H1 (cell line): ENCODE measurements at places on chromosomes 1 and 21.
A peak's percentile ranks its signal among the peaks of the same experiment; 100 is the strongest.

DNA sequence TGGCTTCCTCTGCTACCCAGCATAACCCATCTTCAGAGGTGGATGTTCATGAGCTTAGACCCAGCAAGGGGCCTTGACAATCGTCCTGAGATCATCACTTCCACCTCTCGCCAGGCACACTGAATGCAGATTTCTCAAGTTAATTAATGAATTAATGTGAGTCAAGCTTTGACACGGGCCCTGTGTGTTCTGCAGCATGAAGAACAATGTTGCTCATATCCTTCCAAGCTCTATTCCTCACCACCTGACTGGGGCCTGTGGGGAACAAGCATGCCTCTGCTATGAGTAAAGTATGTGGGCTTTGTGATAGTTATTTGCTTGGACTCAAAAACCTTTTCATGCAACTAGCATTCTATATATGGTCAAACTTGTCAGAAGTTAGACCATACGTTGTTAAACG lies 122.0 kb downstream of the SEC16B start:
- H3K4me3 ChIP-seq: no peak overlapping the region
- H3K36me3 ChIP-seq: no peaks in the 10 kb centered on the region
- H3K27ac ChIP-seq: no peak overlapping the region
- H3K4me1 ChIP-seq: no peaks in the 10 kb centered on the region

DNA sequence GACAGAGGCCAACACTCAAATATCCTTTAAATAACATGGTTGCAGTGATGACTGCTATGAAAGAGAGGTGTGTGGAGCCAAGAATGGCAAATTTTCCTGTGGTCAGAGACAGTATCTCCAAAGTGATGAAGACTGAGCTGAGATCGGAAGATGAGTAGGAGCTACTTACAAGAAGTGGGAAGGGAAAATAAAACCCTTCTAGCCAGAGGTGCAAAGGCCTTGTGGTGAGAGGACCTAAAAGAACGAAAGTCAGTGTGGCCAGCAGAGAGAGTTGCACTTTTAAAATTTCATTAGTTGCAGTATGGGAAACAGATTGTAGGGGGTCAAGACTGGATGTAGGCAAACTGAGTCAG lies 17.8 kb downstream of the SLAMF7 start:
- H3K36me3 ChIP-seq: no peaks in the 10 kb centered on the region
- no peaks in the 10 kb centered on the region for H3K4me1 ChIP-seq
- H3K27me3 ChIP-seq: no peaks in the 10 kb centered on the region
- DNase-seq: no peak
- H3K27ac ChIP-seq: no peak overlapping the region

DNA sequence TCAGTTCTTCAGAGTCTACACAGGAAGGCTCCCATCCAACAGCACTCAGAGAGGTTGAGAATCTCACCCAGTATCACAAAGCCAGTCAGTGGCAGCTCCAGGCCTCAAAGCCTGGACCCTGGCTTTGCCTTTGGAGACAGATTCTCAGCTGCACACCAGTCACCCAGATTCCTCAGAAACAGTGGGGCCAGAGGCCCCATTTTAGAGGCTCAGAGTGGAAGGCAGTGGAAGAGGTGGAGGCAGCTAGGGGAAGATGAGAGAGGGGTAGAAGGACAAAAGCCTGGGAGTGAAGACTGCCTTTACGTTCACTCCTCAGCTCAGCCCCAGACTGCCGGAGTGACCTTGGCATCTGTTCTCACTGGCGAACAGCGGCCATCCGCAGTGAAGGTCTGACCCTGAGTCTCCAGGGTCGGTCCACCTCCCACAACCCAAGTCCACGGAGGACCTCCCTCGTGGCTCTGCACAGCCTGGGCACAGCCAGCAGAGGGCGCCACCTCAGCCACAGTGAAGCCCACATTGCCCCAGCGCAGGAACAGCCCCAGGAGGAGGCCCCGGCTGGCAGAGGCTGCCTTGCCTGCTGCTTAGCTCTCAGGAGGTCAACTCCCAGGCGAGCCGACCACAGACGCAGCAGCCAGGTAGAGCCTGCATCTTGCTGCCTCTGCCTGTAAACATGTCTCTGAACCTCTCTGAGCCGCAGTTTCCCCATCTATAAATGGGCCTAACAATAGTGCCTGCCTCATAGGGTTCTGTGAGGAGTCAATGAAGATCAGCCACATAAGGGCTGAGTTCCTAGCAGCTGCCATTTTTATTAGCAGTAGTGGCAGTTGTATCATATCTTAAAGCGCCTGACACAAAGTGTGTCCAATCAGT lies 5.9 kb upstream of the FNDC5 start:
- H3K27me3 ChIP-seq: peaks cover 7% of the 10 kb centered on the region
- no peak for DNase-seq
- no peak overlapping the region for H3K27ac ChIP-seq

- no peak overlapping the region for H3K27ac ChIP-seq
- no peaks in the 10 kb centered on the region for H3K27me3 ChIP-seq
- DNase-seq: no peak
Measured at GRCh38 chr1:111733992-111734341, 5.2 kb downstream of the INKA2 start.

- peaks cover 3% of the 10 kb centered on the region; the same call in 1 of the 2 replicates for H3K27me3 ChIP-seq
- H3K36me3 ChIP-seq: no peaks in the 10 kb centered on the region
- H3K4me1 ChIP-seq: peaks cover 2% of the 10 kb centered on the region
Measured at GRCh38 chr1:94541246-94542087, at the start of gene F3. TSS of gene F3 (minus strand) at chr1:94541759. CDS start at chr1:94541636, 123 bp downstream.

DNA sequence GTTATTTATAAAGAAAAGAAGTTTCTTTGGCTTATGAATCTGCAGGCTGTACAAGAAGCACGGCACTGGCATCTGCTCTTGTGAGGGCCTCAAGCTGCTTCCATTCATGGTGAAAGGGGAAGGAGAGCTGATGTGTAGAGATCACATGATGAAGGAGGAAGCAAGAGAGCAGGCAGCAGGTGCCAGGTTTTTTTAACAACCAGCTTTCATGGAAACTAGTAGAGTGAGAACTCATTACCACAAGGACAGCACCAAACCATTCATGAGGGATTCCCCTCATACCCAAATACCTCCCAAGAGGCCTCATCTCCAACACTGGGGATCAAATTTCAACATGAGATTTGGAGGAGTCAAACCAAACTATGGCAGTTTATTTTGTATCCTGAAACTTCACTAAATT lies 85.8 kb upstream of the CAMK1G start:
- no peak overlapping the region for H3K4me3 ChIP-seq
- H3K4me1 ChIP-seq: no peaks in the 10 kb centered on the region
- no peaks in the 10 kb centered on the region for H3K27me3 ChIP-seq
- no peak for DNase-seq
- H3K36me3 ChIP-seq: no peaks in the 10 kb centered on the region

GRCh38 chr1:84603941-84604830 lies 29.9 kb upstream of the CTBS start:
- H3K4me1 ChIP-seq: no peaks in the 10 kb centered on the region
- no peaks in the 10 kb centered on the region for H3K27me3 ChIP-seq
- peak; percentile 60 for DNase-seq
- no peak overlapping the region for H3K27ac ChIP-seq

DNA sequence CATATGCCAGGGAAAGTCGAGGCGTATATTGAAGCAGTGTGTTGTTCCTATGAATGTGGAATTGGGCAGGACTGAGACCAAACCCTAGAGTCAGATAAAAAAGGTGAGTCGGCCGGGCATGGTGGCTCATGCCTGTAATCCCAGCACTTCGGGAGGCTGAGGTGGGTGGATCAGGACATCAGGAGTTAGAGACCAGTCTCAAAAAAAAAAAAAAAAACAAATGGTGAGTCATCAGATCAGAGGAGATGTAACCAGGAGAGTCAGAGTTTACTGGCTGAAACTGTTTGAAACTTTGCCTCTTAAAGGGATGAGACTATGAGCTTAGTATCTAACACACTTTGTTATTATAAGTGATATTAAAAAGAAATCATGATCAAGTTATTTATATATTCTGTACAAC lies 26.4 kb upstream of the SYCP1 start:
- peaks cover 2% of the 10 kb centered on the region; the same call in 1 of the 2 replicates for H3K4me1 ChIP-seq
- H3K27me3 ChIP-seq: no peaks in the 10 kb centered on the region
- DNase-seq: no peak
- no peaks in the 10 kb centered on the region for H3K36me3 ChIP-seq
- no peak overlapping the region for H3K27ac ChIP-seq

DNA sequence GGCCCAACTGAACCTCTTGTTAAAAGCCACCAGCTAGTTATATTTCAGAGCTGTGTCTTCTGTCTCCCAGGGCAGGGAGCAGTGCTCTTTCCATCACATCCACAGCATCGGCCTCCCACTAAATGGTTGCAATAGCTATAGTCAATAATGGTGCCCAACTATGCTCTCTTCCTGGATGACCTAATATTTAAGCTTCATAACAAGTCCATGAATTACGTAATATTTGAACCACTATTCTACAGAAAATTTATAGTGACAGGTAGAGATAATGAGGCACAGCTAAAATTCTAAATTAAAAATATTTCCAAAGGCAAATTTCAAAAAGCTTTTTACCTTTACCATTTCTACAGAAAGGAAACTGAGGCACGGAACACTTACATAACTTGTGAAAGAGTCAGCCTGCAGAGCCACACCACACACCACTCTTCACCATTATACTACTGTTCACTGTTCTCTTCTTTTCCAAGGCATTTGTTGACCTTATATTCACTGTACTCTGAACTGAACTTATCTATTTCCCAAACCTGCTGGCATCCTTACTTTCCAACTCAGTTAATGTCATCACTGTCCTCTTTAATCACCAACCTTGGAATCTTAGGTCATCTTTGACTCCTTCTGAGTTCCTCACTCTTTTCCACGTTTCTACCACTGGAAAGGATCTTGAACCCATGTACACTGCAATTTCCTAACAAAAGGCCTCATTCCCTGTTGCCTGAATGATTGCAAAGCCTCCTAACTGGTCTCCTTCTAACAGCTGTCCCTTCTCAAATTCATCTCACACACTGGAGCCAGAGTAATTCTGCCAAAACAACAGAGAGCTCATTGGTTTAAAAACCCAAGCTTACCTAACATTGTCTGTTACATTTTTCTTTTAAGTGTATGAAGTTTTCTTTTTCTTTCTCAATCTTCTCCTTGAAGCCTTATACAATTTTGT lies 85.5 kb downstream of the DDAH1 start:
- H3K36me3 ChIP-seq: no peaks in the 10 kb centered on the region
- no peaks in the 10 kb centered on the region for H3K27me3 ChIP-seq
- no peak for DNase-seq
- H3K4me1 ChIP-seq: no peaks in the 10 kb centered on the region
- no peak overlapping the region for H3K27ac ChIP-seq

GRCh38 chr1:86515597-86515996 lies 31.3 kb upstream of the CLCA4 start:
- H3K36me3 ChIP-seq: no peaks in the 10 kb centered on the region
- H3K27ac ChIP-seq: no peak overlapping the region
- no peaks in the 10 kb centered on the region for H3K27me3 ChIP-seq
- H3K4me1 ChIP-seq: no peaks in the 10 kb centered on the region

- no peaks in the 10 kb centered on the region for H3K27me3 ChIP-seq
- H3K36me3 ChIP-seq: no peaks in the 10 kb centered on the region
- no peak overlapping the region for H3K27ac ChIP-seq
- H3K4me1 ChIP-seq: no peaks in the 10 kb centered on the region
Measured at GRCh38 chr1:68317543-68317942, 85.2 kb upstream of the WLS start.

DNA sequence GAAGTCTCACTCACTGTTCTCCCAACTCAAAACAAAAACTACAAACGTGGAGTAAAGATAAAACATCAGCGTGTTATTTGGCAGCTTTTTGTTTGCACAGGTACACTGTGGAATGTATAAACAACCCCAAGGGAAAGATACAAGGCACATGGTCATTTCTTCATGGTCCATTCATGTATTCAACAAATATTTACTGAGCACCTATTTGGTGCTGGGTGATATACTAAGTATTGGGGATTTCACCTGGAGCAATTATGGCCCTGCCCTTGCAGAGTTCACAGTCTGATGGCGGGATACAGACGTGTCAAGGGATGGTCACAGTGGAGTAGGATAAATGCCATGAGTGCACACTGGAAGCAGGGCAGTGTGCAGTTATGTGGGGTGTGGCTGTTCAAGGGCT lies 136.1 kb downstream of the SPATA46 start:
- no peak overlapping the region for H3K4me3 ChIP-seq
- H3K4me1 ChIP-seq: no peaks in the 10 kb centered on the region
- no peaks in the 10 kb centered on the region for H3K36me3 ChIP-seq
